ENCODE measurements at places on chromosomes 5 and 9. TPM values are rescaled to one million over a fixed set of nuclear protein-coding genes. Genes with fewer than 3 reads are reported as not detected.

Gene HSPA9
- 205 TPM for total RNA-seq

Gene SPATA31C1
- not detected for total RNA-seq

Gene ENTREP1
- total RNA-seq = under 0.01 TPM

Gene SLC24A2
- not detected for total RNA-seq

Gene ARL14EPL
- 0.69 TPM for total RNA-seq

Gene AIF1L
- 0.16 TPM for total RNA-seq

Gene CD14
- total RNA-seq = 0.32 TPM

Gene ALG2
- total RNA-seq = 30.3 TPM

Gene CCNI2
- total RNA-seq = not detected

Gene PCDHGB3
- 5.1 TPM for total RNA-seq

Gene QRFP
- total RNA-seq = not detected

Gene TERT
- total RNA-seq = not detected

Gene TAF1L
- under 0.01 TPM for total RNA-seq

Gene KIF12
- total RNA-seq = not detected

Gene IFNA6
- total RNA-seq = not detected

Gene AGPAT2
- 27.7 TPM for total RNA-seq

Gene PCDHGB6
- 3.7 TPM for total RNA-seq

Gene EHMT1
- 37.0 TPM for total RNA-seq

Gene ORM2
- not detected for total RNA-seq

Gene PTPA
- 114 TPM for total RNA-seq

Gene PFN3
- total RNA-seq = not detected

Gene CDC20B
- 0.09 TPM for total RNA-seq

Gene PCDHB5
- 3.3 TPM for total RNA-seq

Gene LRRC14B
- not detected for total RNA-seq

Gene MEGF10
- not detected for total RNA-seq

Gene KIF24
- total RNA-seq = 0.63 TPM

Gene ADAMTSL2
- under 0.01 TPM for total RNA-seq

Gene ZCCHC7
- total RNA-seq = 22.6 TPM

Gene MTX3
- total RNA-seq = 12.6 TPM

Gene MLLT3
- total RNA-seq = 31.8 TPM

Gene GALT
- total RNA-seq = 34.5 TPM

Gene LOX
- total RNA-seq = 20.0 TPM

Gene CTSV
- total RNA-seq = 0.16 TPM

Gene GPRIN1
- total RNA-seq = 3.2 TPM

Gene CSF1R
- total RNA-seq = under 0.01 TPM

Gene PCDHGA9
- total RNA-seq = 3.8 TPM

Gene ITGA1
- total RNA-seq = 4.3 TPM

Gene STARD4
- 36.3 TPM for total RNA-seq

Gene HTR1A
- total RNA-seq = not detected

Gene PCDHB4
- not detected for total RNA-seq

Gene IL17B
- not detected for total RNA-seq

Gene SMARCA2
- total RNA-seq = 48.9 TPM

Gene SCGB3A2
- total RNA-seq = not detected

Gene LECT2
- total RNA-seq = not detected

Gene COX7C
- 218 TPM for total RNA-seq

Gene SRA1
- 23.0 TPM for total RNA-seq

Gene GARNL3
- 0.63 TPM for total RNA-seq

Gene CCDC192
- not detected for total RNA-seq

Gene SRD5A1
- total RNA-seq = 13.6 TPM

Gene PRR16
- total RNA-seq = 1.6 TPM

Measured in bronchial smooth muscle cell (primary cell).